ENCODE measurements at places on chromosomes 5 and 9.

- DNase-seq: no peak
Measured at GRCh38 chr5:127056896-127057295, 16.4 kb downstream of the C5orf63 start.

GRCh38 chr5:13956471-13956870, 12.0 kb upstream of the DNAH5 start:
- DNase-seq: no peak

DNA sequence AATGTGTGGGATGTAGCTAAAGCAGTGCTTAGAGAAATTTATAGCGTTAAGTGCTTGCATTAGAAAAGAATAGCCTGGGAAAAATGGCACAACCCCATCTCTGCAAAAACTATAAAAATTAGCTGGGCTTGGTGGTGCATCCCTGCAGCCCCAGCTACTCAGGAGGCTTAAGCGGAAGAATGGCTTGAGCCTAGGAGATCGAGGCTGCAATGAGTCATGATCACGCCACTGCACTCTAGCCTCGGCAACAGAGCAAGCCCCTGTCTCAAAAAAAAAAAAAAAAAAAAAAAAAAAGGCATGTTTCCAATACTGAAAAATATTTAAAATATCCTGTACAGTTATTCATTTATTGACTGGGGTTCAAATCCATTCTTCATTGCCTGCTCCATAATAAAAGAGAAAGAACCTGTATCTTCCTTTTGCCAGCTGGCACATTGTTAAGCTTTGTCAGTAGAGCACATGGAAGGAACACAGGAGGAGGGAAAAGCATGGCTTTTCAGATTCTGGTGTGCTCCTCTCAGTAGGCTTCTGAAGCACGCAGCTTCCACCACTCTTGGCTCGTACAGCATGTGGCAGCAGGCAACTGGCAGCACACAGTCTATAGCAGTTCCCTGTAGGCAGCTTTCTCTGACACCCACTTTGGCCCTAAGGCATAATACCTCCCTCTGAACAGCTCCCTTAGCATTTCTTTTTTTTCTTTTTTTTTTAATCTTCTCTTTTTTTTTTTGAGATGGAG, 73.5 kb downstream of the TRIM36 start:
- no peak for DNase-seq

GRCh38 chr5:1039210-1039548, 30.6 kb downstream of the NKD2 start:
- DNase-seq: no peak

GRCh38 chr9:13769006-13769405, 489.5 kb upstream of the MPDZ start:
- DNase-seq: no peak

- no peak for DNase-seq
Measured at GRCh38 chr5:89885670-89886069, 523.9 kb downstream of the CETN3 start.

GRCh38 chr5:172123269-172123692, 64.7 kb downstream of the STK10 start:
- DNase-seq: no peak

- no peak for DNase-seq
Measured at GRCh38 chr5:40654377-40654991, 25.2 kb upstream of the PTGER4 start.

DNA sequence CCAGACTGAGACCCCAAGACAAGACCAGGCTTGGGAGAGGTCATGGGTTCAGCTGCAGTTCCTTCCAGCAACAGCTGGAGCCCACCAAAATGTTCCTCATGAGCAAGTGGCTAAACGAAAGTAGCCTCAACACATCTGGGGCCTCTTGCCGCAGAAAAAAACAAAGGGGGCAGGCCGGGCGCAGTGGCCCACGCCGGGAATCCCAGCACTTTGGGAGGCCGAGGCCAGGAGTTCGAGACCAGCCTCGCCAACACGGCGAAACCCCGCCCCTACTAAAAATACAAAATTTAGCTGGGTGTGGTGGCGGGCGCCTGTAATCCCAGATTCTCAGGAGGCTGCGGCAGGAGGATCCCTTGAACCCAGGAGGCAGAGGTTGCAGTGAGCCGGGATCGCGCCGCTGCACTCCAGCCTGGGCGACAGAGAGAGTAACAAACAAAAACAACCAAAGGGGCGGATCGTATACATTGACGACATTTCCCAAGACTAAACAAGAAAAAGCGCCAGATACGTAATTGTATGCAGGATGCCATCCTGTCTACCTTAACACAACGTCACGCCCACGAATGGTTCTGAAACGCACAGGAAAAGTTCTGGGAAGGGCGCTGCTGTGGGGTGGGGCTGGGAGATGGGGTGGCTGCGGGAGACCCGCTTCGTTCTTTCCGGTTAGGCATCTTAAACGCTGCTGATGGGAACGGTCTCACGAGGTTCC, 1.7 kb downstream of the INPP5E start:
- DNase-seq: no peak

DNA sequence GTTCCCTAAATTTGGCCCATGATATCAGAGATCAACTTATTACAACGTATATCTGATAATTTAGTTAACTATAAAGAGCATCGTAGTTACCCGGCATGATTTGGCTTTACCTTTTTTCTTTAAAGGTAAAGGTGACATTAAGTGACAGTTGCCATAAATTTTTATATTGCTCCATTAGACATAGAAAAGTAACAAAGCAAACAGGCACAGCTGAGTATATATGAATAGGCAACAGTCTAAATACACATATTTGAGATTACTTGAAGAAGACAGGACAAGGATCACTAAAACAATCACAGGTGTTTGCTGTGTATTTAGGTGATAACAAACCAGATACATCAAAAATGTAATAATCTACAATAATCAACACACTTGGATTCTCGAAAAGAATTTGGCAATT, 34.8 kb downstream of the RFX3 start:
- DNase-seq: no peak

GRCh38 chr5:66616520-66617225, 20.5 kb downstream of the MAST4 start:
- no peak for DNase-seq

DNA sequence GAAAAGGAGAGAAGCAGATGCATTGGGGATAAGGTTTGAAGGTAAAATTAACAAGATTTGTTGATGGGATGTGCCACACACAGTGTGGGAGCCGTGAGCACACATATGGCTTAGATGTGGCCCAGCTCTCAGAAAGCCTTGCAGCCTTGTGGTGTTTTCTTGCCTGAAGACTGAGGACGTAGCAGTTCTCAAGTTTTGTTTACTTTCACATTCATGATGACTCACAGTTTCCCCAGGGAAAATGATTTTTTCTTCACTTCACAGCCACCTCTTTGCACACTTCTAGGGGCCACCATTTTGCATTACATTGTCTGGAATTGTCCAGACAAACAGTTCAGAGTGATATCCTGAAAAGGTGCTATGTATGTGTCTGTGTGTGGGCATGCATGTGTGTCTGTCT, 126.2 kb downstream of the BASP1 start:
- DNase-seq: peak; percentile 72

- DNase-seq: no peak
Measured at GRCh38 chr5:173626505-173626820, 10.0 kb upstream of the BOD1 start.

DNA sequence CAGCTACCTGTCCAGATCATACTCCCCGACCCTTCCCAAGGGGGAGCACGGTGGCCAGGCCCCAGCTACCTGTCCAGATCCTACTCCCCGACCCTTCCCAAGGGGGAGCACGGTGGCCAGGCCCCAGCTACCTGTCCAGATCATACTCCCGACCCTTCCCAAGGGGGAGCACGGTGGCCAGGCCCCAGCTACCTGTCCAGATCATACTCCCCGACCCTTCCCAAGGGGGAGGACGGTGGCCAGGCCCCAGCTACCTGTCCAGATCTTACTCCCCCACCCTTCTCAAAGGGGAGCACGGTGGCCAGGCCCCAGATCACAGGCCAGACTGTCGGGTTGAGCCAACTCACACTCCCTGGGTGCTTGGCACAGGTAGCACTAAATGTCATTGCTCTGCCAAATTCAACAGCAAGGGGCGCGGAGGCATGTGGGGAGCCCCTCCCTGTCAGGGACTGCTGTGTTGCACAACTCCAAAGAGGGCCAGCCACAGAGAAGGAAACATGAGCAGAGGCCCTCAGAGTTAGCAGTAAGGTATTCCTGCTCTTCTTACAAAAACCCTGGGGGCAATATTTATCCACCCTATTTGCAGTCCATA, 136.9 kb downstream of the OLFM1 start:
- DNase-seq: no peak

DNA sequence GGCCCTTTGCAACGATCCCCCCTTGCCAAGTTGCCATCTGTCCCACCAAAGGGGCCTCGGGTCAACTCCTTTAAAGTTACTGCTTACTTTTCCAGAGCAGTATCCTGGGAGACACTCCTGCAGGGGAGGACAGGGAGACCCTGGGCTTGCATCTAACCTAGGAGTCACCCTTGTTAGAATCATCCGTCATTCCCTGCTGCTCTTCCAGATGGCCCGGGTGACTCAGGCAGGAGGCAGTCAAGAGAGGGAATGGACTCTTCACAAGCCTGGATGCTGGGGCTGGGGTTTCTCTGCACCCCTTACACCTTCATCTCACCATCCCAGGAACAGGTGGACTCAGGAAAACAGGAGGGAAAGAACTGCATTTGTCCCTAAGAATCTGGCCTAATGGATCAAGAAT, 175.6 kb downstream of the GABBR2 start:
- DNase-seq: no peak

DNA sequence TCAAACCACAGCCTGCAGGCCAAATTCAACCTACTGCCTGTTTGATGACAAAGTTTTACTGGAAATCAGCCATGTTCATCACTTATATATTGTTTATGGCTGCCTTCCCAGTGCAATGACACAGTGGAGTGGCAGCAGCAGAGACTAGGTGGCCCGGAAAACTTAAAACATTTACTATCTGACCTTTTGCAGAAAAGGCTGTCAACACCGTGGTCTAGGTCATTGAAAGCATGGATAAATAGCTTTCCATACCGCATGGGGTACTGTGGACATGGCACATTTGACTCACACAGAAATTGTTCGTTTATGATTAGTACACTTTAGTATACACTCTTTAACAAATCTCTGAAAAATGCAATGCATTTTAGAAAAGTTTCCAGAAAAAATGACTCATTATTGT, 298.3 kb upstream of the EFNA5 start:
- peak; percentile 27 for DNase-seq

DNA sequence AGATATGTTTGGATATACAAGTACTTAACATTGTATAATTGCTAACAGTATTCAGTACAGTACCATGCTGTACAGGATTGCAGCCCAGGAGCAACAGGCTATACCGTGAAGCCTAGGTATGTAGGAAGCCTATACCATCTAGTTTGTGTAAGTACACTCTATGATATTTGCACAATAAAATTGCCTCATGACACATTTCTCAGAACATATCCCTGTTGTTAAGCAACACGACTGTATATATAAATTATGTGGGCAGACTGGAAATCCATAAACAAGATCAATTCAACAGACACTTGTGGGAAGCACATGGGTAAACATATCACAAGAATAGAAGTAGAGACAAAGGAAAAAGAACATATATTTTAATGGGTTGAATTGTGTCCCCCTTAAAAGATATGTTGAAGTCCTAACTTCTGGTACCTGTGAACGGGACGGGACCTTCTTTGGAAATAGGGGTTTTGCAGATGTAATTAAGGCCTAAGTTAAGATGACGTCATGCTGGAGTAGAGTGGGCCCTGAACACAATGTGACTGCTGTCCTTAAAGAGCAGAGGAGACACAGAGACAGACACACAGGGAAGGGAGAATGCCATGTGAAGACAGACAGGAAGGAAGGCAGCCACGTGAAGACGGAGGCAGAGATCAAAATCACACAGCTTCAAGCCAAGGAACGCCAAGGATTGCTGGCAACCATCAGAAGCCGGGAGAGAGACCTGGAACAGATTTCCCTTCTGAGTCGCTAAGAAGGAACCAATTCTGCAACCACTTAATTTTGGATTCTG, 76.3 kb downstream of the SCAI start:
- no peak for DNase-seq

GRCh38 chr5:158119961-158120723, 261.2 kb upstream of the CLINT1 start:
- peak; percentile 66 for DNase-seq

GRCh38 chr9:113996531-113997001, 81.5 kb downstream of the AMBP start:
- DNase-seq: no peak

DNA sequence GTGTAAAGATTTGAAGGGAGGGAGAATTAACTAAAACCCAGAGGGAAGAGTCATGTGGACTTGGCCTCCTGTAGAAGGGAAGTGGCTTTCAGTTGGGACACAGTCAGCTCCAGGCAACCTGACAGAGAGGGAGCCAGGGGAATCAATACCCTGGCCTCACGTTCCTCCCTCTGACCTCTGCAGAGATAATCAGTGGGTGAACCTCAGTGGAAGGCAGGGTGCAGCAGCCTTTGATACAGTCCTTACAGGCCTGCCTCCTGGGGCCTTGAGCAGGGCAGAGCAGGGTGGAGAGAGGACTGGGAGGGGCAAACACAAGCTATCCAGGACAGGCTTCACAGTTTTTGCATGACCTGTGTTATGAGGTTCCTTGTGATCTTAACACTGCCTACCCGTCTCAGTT, 61.9 kb upstream of the GPBP1 start:
- no peak for DNase-seq

GRCh38 chr5:54895816-54896341, 89.5 kb downstream of the ESM1 start:
- DNase-seq: no peak

GRCh38 chr9:10130061-10130675, 482.6 kb downstream of the PTPRD start:
- DNase-seq: peak; percentile 23

GRCh38 chr5:68467794-68468193, 252.2 kb downstream of the PIK3R1 start:
- DNase-seq: no peak

- DNase-seq: no peak
Measured at GRCh38 chr5:83528439-83528769, 56.9 kb downstream of the VCAN start.

GRCh38 chr9:132914924-132915323, 29.5 kb downstream of the TSC1 start:
- DNase-seq: no peak

DNA sequence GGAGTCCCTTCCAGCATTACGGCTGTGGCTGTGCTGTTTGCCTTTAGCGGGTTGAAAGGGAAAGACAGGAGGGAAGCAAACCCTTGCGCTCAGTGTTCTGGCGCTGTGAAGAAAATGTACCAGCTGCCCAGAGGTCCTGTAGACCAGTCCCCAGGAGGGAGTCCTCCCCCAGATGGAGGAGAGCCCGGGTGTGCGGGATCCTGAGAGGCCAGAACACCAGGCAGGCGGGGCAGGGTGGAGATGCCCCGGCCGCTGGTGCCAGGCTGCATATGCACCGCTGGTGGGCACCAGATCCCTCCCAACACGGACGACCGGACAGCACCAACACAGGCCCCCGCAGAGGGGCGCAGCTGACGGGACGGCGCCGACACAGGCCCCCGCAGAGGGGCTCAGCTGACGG, 37.2 kb upstream of the SLC9A3 start:
- DNase-seq: no peak

Measured in non-pigmented ciliary epithelial cell (primary cell).